ENCODE measurements at places on chromosomes 13 and 19.

DNA sequence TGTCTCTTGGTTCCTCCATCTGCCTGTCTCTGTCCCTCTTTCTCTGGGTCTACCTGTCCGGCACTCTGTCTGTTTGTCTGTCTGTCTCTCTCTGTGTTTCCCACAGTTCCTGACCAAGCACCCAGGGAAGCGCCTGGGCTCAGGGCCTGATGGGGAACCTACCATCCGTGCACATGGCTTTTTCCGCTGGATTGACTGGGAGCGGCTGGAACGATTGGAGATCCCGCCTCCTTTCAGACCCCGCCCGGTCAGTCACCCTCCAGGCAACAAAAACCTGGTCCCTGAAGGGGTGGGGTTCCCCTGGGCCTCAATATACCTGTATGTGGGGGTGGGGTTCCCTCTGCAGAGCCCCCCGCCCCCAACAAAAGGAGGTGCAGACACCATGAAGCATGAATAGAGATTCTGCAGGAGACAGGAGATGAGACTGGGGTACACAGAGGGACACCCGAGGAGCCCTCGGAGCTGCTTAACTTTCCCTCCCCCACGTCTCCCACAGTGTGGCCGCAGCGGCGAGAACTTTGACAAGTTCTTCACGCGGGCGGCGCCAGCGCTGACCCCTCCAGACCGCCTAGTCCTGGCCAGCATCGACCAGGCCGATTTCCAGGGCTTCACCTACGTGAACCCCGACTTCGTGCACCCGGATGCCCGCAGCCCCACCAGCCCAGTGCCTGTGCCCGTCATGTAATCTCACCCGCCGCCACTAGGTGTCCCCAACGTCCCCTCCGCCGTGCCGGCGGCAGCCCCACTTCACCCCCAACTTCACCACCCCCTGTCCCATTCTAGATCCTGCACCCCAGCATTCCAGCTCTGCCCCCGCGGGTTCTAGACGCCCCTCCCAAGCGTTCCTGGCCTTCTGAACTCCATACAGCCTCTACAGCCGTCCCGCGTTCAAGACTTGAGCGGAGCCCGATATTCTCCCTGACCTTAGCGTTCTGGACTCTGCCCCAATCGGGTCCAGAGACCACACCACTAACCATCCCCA lies 2.6 kb upstream of the CACNG7 start:
- DNase-seq = no peak

GRCh38 chr19:38020311-38020710 lies 113.3 kb downstream of the SIPA1L3 start:
- no peak for DNase-seq

DNA sequence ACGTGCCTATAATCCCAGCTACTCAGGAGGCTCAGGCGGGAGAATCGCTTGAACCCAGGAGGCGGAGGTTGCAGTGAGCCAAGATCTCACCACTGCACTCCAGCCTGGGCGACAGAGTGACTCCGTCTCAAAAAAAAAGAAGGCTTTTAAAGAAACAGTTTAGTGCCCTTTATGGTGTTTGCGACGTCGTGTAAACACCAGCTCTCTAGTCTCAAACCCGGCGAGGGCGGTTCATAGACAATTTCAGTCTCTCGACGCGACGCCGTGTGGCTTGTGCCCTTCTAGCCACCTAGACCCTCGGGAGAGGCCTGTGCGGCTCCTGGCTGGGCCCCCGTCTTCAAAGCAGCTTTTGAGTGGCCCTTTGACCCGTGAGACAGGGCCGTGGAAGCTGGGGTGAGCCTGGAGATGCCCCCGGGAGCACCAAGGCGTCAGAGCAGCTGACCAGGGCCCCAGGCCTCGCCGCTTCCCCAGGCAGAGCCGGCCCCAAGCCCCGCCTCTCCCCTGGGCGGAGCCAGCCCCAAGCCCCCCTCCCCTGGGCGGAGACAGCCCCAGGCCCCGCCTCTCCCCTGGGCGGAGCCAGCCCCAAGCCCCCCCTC lies 5.0 kb upstream of the MADCAM1 start:
- no peak for DNase-seq

- no peak for DNase-seq
Measured at GRCh38 chr19:46787040-46787330, 1.4 kb downstream of the SLC1A5 start.

DNA sequence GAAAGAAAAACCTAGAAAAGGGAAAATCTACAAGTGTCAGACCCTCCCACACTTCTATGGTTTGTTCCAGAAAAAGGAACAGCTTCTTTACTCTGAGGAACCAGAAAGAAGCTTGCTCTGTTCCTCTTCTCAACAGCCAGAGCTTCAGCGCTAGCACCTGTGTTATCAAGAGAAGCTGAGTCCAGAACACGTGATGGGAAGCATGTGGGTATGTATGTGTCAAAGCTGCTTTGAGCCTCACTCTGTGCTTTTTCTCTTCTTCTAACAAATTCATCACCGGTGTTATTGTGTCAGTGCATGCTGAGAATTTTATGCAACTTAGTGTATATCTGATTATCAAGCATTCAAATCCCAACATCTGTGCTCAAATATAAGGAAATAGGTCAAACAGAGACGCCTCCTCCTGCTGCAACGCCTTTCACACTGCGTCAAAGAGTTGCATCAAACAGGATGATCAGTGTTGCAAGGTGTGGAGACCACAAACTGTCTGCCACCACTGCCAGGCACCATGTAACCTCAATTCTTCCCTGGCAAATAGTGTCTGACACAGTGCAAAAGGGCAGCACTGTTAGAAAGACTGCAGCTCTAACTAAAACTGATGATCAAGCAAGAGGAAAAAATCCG lies 83.9 kb downstream of the LRRC63 start:
- DNase-seq = no peak

DNA sequence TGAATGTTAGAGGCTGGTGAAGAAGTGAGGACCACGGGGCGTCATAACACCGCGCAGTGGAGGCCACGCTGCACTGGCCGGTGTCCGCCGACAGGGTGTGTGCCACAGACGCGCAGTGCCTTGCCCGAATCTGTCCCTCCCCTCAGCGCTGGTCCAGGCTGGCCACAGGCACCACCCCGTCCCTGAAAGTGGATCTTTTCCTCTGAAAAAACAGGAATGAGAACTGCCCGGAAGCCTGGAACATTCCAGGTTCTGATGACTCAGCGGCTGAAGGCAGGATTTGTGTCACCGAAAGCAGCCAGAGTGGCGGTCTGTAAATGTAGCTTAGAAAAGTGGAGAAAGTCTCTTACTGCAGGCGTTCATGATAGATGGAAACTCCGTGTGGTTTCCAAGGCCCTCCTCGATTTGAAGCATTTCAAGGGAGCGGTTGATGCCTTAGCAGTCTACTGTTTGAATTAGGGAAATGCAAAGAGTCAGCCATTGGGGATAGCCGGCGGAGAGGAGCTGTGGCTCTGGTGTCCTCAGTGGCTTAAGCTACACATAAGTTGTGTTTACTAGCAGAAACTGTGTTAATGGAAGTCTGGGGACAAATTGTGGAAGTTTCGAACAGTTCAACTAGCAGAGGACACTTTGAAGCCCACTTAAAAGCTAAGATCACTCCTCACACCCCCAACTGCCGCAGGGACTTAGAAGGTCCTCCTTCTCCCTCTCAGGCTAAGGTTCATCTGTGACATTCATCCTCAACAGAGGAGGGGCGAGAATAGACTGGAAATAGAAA lies 70.8 kb downstream of the NUFIP1 start:
- DNase-seq = peak; percentile 98

- no peak for DNase-seq
Measured at GRCh38 chr13:110665491-110666254, 40.2 kb downstream of the CARS2 start.

- DNase-seq = no peak
Measured at GRCh38 chr13:102555914-102556553, 40.8 kb upstream of the TPP2 start.

DNA sequence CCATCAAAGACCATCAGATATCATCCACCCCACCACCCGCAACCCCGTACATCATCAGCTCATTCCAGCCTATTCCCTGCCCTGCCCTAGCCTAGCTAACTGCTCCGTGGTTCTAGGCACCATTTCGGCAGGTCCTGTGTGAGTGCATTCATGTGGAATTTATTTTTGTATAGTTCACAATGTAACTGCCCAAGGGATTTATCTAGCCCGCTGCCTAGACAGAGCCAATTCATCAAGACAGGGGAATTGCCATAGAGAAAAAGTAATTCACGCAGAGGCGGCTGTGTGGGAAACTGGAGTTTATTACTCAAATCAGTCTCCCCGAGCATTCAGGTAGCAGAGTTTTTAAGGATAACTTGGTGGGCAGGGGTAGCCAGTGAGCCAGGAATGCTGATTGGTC lies 109.2 kb upstream of the UBL3 start:
- peak; percentile 91 for DNase-seq

DNA sequence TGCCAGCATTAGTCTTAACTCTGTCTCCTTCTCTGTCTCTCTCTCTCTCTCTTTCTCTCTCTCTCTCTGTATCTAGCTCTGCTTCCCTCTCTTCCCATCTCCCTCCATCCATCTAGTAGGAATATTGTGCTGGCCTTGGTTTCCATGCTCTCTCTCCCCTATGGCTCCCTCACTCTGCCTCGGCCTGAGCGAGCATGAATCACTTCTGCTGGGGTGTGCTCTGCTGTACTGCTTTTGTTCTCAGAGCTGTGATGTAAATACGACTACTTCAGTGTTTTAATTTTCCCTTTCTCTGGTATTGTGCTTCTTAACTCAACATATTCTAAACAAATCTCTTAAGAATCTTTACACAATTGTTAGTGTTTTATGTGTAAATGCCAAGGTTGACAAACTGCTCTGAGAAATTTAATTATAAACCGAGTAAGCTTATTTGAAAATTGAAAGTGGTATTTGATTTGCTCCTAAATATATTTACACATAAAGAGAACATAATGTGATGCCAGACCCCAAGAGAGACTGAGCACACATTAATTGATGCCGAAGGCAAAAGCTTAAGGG lies 211.5 kb upstream of the KL start:
- DNase-seq = no peak

DNA sequence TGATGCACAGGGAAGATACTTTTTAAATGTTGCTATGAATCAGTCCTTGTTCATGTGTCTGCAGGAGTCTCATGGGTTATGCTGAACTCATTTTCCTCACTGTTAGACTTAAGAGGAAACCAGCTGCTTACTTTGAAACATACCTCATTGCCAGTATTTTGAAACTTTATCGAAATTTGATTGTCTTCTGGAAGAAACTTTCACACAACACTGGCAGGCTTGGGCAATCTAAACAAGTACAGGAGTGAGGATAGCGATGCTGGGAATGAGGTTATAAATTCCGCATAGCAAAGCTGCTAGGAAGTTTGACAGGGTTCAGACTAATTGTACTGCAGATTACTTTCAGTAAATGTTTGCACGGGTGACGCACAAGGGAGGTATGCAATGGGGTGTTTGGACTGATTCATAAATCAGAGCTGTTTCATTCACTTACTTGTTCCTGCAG lies 245.7 kb downstream of the DNAJC15 start:
- peak; percentile 93 for DNase-seq

GRCh38 chr13:112785483-112785856 lies 95.6 kb downstream of the ATP11A start:
- no peak for DNase-seq

DNA sequence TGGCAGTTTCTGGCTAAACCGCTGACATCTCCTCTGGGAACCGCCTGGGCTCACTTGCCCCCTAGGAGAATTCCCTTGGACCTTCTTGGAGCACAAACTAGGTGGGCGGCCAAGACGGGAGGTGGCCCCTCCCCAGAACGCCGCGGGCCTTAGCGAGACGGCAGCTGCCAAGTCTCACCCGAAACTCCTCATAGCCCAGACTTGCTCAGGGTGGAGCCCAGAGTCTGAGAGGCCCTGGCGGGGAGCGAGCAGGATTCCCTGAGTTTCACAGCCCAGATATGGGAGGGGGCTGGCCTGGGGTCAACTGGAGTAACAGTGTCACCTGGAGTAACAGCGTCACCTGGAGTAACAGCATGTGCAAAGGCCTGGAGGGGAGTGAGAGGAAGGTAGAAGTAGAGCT lies 10.1 kb downstream of the TINCR start:
- DNase-seq = no peak

DNA sequence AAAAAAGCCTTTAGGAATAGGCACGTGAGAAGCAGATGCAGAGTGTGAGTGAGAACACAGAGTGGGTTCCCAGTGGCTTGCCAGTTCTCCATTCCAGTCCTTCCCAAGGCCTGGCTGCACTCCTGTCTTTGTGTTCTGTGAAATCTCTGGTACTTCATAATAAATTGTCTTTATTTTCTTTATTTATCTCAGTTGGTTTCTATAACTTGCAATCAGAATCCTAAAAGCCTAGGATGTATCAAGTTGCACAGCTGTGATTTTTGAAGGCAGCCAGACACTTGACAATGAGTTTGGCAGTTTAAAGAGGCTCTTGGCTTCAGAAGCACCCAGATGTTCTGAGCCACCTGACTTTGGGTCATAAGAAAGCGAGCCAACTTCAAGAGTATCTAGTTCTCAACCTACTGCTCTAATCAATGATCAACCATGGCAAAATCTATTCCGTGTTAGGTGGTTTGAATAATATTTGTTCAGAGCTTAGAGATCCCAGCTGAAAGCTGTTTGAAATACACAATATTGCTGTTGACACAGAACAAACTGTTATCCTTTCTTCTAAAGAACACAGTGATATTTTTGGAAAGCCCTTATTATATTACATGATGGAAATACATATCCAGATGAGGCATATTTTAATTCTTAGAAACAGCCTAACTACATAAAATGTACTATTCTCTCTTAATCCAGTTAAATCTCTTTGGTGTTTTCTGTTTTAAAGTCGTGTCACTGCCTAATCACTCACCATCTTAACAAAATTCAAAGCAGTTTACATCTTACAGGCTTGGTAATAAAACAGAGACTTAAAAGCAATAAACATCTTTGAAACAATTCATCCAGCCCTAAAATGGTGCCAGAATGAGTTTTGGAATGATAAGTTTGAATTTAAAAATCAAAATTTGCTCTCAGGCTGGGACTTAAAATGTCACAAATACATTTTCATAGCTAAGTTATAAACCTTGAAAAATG lies 483.0 kb upstream of the NBEA start:
- DNase-seq = peak; percentile 75

- DNase-seq = no peak
Measured at GRCh38 chr13:91046715-91047327, 300.7 kb upstream of the MIR17HG start.

DNA sequence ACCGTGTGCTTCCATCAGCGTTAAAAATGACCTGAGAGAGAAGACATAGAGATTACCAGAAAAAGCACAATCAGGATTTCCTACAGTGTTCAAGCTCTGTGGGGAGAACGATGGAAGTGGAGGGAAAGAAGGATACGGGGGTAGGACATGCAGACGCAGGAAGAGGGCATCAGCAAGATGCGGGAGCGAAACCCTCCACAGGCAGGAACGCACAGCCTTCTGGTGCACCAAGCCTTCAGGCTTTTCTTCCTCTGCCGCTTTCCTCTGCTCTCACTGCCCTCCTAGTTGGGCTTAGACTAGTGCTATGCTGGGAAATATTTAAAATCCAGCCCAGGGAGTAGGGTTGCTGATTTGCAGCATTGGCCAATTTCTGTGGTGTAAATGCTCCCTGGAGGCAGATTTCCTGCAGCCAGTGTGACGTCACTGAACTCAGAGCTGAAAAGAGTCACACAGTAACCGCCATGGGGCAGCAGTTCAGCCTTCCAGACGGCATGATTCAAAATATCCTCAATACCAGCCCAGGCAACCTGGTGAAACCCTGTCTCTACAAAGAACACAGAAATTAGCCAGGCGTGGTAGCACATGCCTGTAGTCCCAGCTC lies 205.1 kb upstream of the SOX1 start:
- DNase-seq = peak; percentile 74

- DNase-seq = no peak
Measured at GRCh38 chr13:113125506-113126264, 3.1 kb downstream of the F10 start.
